ENCODE measurements at places on chromosomes 11 and 22.

GRCh38 chr11:16194566-16194965 lies 161.8 kb downstream of the SOX6 start:
- DNase-seq, result no peak

GRCh38 chr11:111571829-111572501 lies 30.3 kb upstream of the SIK2 start:
- no peak for DNase-seq

- DNase-seq, result no peak
These were observed 20.8 kb downstream of the POU2AF1 start for GRCh38 chr11:111358038-111359001.

- DNase-seq, result no peak
These were observed 75.0 kb upstream of the OR4B1 start for GRCh38 chr11:48141475-48142122.

DNA sequence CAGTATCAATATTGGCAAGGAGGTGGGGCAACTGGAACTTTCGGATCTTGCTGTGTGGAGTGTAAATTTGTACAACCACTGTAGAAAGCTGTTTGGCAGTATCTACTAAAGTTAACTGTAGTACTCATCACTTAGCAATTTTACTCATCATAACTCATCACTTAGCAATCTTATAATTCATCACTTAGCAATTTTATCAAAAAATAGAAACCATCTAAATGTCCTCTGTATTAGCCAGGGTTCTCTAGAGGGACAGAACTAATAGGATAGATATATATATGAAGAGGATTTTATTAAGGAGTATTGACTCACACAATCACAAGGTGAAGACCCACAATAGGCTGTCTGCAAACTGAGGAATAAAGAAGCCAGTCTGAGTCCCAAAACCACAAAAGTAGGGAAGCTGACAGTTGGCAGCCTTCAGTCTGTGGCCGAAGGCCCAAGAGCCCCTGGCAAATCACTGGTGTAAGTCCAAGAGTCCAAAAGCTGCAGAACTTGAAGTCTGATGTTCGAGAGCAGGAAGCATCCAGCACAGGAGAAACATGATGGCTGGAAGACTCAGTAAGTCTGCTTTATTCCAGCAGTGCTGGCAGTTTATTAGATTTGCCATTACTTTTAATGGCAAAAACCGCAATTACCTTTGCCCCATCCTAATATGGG lies 92.9 kb upstream of the USP47 start:
- DNase-seq, result no peak

- DNase-seq, result peak; percentile 34
These were observed 28.2 kb downstream of the DBX1 start for GRCh38 chr11:20131788-20132666.

- DNase-seq, result no peak
These were observed 66.3 kb downstream of the ETS1 start for GRCh38 chr11:128520888-128521681.

- no peak for DNase-seq
These were observed 778 bp downstream of the KDELR3 start for GRCh38 chr22:38468443-38469305.

DNA sequence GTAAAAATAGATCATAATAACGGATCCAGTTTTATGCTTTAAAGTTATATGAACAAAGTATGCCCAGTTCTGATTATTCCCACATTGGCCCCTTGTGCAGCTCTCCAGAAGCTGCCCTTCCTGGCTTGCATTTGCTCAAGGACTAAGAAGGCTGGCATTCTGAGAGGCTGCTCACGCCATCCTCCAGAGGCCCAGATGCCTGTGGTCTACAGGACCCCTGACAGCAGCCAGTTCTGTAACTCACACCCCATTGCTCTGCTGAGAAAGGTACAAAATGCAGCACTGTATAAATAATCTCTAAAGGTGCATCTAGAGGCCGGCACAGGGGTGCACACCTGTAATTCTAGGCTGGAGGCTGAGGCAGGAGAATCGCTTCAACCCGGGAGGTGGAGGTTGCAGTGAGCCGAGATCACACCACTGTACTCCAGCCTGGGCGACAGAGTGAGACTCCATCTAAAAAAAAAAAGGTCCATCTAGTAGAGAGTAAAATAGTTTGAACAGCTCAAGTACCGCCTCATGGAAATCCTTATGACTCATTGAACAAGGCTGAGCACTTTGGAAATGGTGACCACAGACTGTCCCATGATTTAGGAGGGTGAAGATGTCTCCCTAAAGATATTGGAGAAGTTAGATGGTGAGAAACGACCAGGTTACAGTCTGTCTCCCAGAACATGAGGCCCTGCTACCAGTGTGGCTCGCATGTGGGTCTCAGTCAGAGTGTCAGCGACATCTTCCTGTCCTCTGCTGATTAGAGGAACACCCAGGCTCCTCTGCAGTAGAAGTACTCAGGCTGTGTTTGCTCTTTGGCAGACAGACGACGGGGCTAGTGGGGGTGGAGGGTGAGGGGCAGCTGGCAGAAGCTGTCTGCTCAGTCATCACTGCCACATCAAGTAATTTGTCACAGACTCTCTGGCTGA lies 56.3 kb downstream of the KREMEN1 start:
- no peak for DNase-seq

DNA sequence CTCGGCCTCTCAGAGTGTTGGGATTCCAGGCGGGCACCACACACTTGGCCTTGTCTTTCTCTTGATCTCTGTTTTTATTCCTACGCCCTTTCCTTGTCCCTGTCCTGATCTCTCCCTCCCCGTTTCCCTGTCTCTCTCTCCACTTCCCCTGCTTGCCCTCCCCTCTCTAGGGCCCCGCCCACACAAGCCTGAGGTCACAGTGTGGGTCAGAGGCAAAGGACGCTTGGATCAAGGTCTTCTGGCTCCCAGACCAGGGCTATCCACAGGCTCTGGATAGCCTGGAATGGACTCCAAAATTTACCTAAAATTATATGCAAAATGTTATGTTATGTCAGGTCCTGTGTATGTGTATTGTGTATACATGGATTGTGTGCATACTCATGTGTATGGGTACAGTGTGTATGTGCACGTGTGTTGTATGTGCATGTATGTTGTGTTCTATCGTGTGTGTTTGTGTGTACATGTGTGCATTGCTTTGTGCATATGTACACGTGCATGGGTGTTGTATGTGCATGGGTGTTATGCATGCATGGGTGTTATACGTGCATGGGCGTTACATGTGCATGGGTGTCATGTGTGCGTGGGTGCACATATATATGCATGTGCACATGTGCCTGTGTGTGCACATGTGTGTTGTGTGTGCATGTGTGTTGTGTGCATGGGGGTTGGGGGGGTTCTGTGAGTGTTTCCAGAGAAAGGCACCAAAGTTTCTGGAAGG lies 38.3 kb downstream of the TP53I11 start:
- no peak for DNase-seq

DNA sequence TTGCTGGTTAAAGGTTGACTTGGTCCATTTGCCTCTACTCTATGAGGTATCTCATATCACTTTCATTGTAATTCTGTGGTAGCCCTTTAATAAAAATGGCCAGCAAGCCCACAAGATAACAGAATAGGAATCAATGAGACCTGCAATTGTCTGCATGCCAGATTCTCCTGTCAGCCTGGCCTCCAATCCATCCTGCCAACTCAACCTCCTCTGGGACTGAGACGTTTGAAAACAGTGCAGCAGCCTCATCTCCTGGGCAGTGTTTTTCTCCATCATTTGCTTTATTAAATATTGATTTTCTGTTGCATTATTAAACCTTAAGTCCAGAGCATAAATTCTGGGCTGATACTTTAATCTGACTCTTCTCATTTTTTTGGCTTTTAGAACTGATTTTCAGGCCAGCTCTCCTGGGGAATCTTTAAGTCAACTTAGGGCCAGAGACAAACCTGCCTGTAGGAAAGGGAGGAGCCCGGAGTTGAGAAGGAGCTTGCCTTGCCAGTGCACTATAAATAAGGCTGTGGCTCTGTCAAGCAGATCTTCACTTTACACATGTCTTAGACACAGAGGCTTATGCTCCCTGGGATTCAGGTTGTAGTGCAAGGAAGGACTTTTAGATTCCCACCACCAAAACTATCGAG lies 798.0 kb downstream of the NTM start:
- DNase-seq, result no peak

DNA sequence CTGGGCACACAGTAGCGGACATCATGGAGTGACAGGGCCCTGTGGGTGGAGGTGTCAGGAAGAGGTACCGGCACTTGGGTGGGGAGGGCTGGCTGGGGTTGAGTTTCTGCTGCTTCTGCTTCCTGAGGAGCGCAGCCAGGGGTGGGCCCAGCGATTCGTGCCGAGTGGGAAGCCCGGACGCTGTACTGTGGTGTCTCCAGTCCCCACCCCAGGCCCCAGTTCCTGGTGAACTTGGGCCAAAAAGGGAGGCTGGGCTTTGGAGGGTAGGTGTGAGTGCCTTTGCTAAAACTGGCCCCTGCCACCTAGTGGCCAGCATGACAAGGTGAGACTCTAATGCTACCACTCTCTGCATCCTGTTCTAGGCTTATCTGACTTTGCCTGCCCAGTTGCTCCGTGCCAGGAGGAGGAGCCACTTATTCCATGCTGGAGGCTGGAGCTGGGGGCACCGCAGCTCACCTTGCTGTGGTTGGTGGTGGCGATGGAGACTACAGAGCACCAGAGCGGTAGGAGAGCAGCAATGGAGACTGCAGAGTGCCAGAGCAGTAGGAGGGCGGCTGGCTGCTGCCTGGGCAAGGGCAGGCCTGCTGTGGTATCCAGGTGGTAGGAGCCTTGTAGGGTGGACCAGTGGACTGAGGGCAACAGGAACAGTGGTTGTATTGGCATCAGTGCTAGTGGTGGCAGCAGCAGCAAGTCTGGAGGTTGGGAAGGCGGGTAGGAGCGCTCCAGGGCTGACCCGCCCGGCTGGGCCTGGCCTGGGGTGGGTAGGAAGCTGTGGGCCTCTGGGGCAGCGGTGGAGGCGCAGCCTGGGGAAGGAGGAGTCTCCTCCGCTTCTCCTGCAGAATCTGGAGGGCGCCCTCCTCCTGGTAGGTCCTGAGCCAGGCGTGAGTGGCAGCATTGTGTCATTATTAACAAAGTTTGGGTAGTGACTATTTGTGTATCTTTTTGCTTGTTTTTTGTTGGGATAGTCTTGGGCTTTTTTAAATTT lies 2.2 kb upstream of the RFPL2 start:
- DNase-seq, result no peak

GRCh38 chr22:27790376-27791158 lies 11.0 kb downstream of the MN1 start:
- no peak for DNase-seq

- DNase-seq, result no peak
These were observed 271.4 kb upstream of the NCAM1 start for GRCh38 chr11:112689851-112690250.

DNA sequence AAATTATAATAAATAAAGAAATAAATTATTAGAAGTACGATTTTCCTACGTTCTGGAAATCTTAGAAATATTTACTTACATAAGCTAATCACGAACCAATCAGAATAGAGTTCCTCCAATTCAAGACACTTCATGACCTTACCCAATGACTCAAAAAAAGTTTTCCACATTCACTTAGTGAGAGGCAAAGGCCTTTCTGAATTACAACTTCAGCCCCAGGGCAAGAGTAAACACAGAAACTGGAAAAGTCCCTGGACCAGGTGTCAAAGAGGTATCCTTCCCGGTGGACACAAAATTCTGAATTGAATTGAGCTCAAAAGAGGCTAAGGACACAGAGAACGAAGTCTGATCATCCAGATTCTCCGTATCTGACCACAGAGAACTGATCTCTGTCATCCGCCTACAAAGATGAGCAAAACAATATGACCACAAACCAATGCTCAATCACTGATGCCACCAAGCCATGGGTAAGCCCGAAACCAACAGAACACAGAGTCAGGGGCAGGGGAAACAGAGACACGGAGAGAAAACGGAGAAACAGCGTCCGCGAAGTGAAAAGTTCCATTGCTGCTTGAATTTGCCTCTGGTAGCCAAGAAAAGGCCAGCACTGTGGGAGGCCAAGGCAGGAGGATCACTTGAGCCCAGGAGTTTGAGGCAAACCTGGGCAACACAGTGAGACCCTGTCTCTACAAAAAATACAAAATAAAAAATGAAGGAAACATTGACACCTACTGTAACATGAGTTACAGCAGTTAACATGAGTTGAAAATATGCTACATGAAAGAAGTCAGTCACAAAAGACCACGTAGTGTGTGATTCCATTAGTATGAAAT lies 6.8 kb downstream of the BID start:
- no peak for DNase-seq

DNA sequence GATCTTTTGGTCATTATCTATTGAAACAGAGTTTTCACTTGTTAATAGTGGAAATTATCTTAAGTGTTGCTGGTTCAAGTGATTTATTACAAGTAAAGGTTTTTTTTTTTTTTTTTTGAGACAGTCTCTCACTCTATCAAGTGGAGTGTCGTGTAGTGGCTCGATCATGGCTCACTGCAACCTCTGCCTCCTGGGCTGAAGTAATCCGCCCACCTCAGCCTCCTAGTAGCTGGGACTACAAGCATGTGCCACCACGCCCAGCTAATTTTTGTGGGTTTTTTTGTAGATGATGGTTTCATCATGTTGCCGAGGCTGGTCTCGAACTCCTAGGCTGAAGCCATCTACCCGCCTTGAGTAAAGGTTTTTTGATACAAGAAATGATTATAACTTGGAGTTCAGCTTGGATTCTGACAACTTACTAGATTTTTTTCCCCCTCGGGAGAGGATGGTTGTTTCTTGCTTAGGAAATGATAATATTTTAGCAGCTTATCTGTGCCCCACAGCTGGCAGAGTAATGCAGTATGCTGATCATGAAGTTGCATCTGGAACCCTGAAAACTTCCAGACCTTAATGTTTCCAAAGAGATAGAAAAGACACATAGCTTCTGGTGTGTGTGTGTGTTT lies 68.9 kb downstream of the MTMR3 start:
- DNase-seq, result no peak

- no peak for DNase-seq
These were observed 1125.2 kb upstream of the CNTN5 start for GRCh38 chr11:97895572-97895971.

- peak; percentile 26 for DNase-seq
These were observed 253.7 kb upstream of the CHORDC1 start for GRCh38 chr11:90476442-90477007.

DNA sequence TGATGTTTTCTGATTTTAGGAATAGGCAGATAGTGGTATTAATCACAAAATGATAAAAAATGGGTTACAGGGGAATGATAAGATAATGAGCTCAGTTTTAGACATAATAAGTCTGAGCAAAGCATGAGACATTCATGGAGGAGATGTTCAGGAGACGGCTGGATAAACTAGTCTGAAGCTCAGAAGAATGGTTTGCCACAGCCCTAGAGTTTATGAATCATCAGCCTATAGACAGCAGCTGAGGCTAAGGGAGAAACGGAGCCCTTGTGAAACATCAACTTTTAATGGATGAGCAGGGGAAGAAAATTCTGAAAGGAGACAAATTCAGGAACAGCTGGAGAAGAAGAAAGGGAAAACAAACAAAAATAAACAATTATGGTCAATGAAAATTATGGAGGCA lies 87.2 kb downstream of the RELT start:
- no peak for DNase-seq
